Fibroblast of skin of right biceps (primary cell): ENCODE measurements at places on chromosomes 1 and 21.

GRCh38 chr1:163048869-163049268 lies 20.3 kb upstream of the RGS4 start:
- no peak for DNase-seq

GRCh38 chr1:244849189-244849866 lies 13.9 kb downstream of the COX20 start:
- no peak for DNase-seq

- no peak for DNase-seq
Measured at GRCh38 chr1:223144431-223144830, 1.4 kb upstream of the TLR5 start.

DNA sequence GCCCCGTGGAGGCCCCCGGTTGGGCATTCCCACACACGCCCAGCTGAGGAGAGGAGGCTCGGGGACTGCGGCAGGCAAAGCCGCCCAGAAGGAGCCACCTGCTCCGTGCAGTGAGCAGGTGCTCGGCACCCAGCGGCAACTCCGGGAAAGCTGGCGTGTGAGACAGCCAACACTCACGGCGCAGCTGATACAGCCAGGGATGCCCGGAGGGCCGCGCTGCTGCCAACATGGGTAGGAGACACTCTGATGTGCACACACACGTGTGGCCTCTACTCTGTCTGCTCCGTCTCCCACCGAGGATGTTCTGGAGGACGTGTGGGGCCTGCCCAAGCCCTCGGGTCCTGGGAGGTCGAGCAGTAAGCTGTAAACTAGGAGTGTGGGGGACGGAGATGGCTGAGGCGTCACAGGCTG lies 12.9 kb downstream of the MORN1 start:
- DNase-seq: no peak

DNA sequence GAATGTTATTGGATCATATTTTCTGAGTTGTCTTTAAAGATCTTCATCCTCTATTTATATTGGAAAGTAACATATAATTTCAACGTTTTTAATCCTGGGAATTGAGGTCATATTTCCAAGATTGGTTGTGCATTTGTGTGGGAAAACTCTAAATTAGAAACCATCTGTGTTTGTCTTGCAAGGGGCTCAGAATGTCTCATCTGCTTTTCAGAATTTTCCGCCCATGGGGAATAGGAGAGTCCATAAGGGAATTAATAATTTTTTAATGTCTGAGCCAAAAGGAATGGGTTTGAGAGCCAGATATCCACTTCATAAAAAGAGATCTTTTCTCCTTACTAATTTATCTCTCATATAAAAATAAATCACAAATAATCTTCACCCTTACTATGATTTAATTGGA lies 84.8 kb upstream of the MAP1LC3C start:
- DNase-seq: no peak
